ENCODE measurements at places on chromosomes 1 and 21. TPM values are rescaled to one million over a fixed set of nuclear protein-coding genes. Genes with fewer than 3 reads are reported as not detected.

The DYNLT4 gene
- total RNA-seq, result 0.50 TPM

The RNF207 gene
- 7.4 TPM for total RNA-seq

The LCK gene
- not detected for total RNA-seq

The CFAP45 gene
- 3.2 TPM for total RNA-seq

The C1QTNF12 gene
- 3.9 TPM for total RNA-seq

The ATP6V1G3 gene
- total RNA-seq, result not detected

The SPRTN gene
- total RNA-seq, result 13.6 TPM

The CFHR1 gene
- total RNA-seq, result 0.23 TPM

The C1QA gene
- total RNA-seq, result not detected

DNA sequence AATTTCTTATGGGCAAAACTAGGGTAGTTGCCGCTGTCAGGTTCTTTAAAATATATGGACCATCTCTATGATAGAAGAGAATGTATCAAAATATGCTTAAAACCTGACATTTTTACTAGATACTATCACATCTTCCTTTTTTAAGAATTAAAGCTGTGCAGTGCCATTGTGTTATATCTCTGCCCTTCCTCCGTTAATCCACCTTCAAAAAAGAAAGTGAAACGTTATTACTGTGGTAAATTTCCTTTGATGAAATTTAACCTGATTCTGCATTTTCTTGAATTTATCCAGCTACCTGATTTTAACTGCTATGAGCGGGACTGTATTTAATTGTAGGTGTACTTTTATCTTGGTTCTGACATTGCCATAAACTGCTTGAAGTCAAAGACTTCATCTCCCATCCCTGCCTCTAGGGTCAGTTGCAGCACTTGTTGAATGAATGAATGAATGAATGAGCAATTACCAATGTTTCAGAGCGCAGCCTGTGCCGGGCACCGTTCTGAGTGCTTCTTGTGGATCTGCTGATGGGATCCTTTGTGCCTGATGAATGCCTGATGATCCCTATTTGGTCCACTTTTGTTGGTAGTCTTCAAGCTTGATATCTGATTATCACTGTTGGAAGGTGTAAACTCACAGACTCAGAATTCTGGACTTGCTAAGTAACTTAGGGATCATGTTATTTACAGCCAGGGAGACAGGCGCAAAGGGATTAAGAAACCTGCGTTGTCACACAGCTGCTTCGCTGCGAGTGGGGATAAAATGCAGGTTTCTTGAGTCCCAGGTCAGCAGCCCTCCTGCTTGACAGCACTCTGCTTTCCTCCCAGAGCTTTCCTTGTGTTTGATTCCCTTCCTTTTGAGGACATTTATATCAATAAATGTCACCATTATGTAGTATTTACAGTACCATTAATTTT lies 30.1 kb downstream of the SMYD2 start:
- DNase-seq, result no peak

- no peak for DNase-seq
Measured at GRCh38 chr1:6969762-6970161, 184.5 kb downstream of the CAMTA1 start.

DNA sequence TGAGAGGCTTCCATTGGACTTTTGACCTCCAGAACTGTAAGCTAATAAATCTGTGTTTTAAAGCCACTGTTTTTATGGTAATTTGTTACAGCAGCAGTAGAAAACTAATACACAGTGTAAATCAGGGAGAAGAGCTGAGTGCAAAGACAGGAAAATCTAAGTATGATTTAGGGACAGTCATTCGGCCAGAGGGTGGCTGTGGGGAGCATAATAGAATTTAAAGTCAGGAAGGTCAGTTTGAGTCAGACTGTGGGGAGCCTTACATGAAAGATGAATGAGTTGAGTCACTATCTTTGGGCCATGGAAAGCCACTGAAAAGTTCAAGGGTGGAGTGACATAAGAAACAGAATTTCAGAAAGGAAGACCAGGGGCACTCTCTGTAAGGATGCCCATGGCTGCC lies 52.4 kb upstream of the SSX2IP start:
- peak; percentile 9 for DNase-seq

DNA sequence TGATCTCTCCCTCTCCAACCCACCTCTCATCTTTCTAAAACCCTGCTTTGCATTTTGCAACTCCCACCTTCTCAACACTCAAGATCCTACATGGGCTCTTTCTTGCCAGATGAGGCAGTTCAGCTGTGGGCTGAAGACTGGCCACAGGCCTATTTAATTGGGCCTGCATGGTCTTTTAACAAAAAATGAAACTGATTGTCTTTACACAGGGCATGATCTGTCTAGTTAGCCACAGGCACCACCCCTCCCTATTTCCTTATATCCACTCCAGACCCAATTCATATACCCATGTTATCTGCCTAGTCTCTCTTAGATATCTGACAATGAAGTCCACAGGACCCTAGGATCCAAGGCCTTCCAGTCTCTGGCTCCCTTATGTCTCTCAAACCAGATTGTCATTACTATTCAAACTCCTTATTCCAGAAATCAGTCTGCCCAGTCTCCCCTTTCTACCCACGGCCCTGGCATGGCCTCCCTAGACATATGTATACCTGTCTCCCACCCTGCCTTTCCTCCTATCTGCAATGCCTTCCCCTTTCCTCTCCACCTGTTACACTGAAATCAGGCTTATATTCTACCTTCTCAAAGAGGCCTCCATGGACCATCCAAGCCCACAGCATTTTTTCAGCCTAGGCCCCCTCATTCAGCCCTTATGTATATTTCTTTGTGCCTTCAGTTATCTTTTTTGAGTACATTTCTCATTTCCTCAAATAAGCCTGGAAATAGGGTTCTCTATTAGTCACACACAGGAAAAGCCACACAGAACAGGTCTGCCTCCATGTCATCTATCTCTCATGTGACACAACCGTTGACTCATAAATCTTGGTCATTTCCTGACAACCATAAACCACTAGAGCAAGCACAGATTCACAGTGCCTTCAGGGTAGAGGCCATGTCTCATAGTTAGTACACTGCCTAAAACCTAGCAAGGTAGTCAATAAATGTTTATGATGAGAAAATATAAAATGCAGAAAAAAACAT lies 39.0 kb downstream of the LPAR3 start:
- DNase-seq, result peak; percentile 77

- no peak for DNase-seq
Measured at GRCh38 chr1:45870500-45870899, 67.1 kb downstream of the MAST2 start.

DNA sequence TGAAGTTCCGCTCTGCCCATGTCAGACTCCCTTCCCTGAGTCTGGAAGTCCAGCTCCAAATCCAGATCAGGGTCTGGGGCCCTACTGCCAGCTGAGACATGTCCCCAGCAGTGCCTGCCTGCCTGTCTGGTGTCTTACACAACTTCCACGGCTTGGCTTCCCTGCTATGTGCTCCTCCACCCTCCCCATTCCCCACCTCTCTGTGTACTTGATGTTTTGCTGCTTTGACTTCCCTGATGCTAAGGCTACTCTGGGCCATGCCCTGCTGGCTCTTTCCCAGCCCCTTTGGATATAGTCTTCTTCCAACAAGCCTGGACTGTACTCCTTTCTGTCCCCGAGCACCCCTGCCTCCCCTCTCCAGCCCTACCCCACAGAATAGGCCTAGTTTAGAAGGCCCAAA lies 7.3 kb downstream of the GJA5 start:
- no peak for DNase-seq

DNA sequence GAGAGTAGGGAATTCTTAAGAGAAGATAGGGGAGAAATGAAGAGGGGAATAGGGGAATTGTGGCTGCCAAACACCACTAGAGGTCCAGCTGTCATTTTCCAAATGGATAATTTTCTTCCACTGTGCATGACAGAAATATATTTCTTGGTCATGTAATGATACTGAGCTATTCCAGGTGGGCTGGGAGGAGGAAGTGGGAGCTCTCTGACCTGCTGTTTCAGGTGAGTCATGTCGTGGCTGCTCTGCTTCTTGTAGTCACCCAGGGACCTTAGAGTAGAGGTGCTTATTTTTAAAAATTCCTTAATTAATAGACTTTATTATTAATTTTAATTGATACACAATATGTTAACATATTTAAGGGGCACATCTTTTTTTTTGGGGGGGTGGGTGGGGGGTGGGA lies 11.9 kb downstream of the PDE4B start:
- no peak for DNase-seq

GRCh38 chr1:90149101-90149500 lies 154.2 kb downstream of the ZNF326 start:
- no peak for DNase-seq

GRCh38 chr1:27031235-27032118 lies 18.8 kb upstream of the TENT5B start:
- peak; percentile 70 for DNase-seq

- DNase-seq, result no peak
Measured at GRCh38 chr1:54742282-54742681, 22.0 kb downstream of the PARS2 start.

- peak; percentile 48 for DNase-seq
Measured at GRCh38 chr1:97245682-97246081, 524.1 kb downstream of the PTBP2 start.

- no peak for DNase-seq
Measured at GRCh38 chr1:217332431-217333065, 298.3 kb downstream of the GPATCH2 start.

- DNase-seq, result peak; percentile 100
Measured at GRCh38 chr21:33761441-33762036, 119.2 kb downstream of the ITSN1 start.

Measured in astrocyte (in vitro differentiated cells and primary cell).